Right renal pelvis (tissue), 4 donors: ENCODE measurements at places on chromosomes 2 and 18. TPM values are rescaled to one million over a fixed set of nuclear protein-coding genes. Genes with fewer than 3 reads are reported as not detected.

SH3BP4 gene
- 46.8 TPM for polyA plus RNA-seq

- no peak for DNase-seq
Observed at GRCh38 chr2:233418761-233419546, 64.7 kb downstream of the DGKD start.

SRBD1 gene
- polyA plus RNA-seq = 25.7 TPM

DNA sequence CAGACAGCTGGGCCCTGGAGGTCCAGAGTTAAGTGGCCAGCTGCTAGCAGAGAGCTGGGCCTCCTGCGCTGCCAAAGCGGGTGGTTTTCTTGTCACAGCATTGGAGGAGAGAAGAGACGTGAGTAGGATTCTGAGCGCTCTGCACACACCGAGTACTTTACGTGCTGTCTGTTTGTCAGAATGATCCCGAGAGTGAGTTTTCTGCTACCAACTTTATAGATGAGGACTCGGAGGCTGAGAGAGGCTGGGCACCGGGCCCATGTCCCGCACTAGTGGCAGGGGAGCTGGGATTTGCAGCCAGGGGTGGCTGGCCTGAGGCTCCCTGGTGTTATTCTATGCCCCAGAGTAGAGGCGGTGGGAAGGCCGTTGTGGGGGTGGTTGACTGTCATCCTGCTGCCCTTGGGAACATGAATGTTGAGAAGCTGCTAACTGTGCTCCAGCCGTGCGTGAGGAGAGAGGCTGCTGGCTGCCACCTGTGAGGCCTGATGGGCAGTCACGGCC, 36.3 kb upstream of the MBP start:
- no peak for DNase-seq

KLHL41 gene
- polyA plus RNA-seq = 1.2 TPM

DNA sequence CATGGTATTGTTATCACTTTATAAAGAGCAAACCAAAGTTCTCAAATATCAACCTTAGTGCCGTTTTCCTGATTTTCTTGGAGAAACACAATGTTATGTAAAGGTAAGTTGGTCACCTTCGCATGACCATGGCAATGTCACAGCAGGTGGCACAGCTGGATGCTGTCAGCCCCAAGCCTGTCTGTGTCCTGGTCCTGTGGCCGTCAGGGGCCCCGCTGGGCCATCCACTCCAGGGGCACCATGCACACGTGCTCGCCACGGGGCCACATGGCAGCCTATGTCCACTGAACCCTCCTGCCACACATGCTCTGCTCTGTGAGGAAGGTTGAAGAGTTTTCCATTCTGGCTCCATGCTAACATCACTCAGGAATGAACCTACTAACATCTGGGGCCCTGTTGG, 85.9 kb downstream of the EIPR1 start:
- no peak for DNase-seq

DNA sequence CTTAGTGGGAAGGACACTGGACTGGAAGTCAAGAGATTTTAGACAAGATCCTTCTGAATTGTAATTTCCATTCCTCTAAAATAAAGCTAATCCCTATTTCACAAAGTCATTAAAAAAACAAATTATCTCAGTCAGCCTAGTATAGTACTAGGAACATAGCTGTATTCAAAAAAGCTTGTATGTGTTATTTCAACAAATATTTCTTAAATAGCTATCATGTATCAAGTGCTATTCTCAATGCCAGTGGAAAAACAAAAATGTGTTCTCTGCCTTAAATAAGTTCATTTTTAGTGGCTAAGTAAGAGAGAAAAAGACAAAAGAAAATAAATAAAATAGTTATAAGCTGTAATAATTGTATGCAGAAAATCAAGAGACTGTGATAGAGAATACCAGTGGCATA, 541.8 kb upstream of the CDH2 start:
- DNase-seq = no peak

GRCh38 chr18:7382328-7383001, 151.6 kb downstream of the LRRC30 start:
- DNase-seq = no peak

RNF125 gene
- 2.4 TPM for polyA plus RNA-seq

DNA sequence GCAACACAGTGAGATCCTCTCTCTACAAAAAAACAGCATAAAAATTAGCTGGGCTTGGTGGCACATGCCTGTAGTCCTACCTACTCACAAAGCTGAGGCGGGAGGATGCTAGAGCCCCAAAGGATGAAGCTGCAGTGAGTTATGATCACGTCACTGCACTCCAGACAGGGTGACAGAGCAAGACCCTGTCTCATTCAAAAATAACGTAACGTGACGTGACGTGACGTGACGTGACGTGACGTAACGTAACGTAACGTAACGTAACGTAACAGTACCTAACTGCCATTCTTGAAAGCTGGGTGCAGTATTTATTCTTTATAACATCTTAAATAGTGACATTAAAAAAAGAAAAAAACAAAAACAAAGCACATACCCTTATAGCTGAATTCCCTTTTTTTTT, 51.7 kb downstream of the NOL10 start:
- no peak for DNase-seq

DNA sequence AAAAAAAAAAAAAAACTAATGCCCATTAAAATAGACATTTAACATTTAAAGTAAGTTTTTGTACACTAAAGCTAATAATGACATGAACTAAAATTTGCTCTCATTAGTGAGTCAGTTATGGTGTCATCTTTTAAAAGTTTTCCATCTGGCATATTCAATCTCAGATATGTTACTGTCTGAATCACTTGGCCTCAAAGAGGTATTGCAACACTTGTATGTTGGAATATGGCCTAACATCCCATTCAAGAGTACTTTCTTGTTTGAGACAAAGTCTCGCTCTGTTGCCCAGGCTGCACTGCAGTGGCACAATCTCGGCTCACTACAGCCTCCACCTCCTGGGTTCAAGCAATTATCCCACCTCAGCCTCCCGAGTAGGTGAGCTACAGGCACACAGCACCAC, 169.7 kb downstream of the TMEM163 start:
- no peak for DNase-seq

DNA sequence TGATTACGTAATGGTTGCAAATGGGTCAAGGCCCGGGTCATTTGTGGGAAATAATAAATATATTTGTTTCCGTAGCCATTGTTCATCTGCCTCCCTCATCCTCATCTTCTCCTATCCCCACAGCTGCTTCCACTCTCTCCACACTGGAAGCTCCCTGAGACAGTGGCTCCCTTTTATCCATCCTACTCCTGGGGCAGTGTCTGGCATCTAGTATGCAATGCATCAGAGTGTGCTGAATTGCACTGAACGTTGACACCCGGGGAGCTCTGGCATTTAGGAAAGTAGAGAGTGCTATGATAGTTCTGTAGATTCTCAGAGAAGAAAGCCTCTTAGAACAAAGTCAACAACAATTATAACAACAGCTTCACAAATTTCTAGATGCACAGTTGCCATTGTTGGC, 45.5 kb upstream of the NAB1 start:
- no peak for DNase-seq

- no peak for DNase-seq
Observed at GRCh38 chr2:53460937-53461336, 306.7 kb upstream of the CHAC2 start.

DNA sequence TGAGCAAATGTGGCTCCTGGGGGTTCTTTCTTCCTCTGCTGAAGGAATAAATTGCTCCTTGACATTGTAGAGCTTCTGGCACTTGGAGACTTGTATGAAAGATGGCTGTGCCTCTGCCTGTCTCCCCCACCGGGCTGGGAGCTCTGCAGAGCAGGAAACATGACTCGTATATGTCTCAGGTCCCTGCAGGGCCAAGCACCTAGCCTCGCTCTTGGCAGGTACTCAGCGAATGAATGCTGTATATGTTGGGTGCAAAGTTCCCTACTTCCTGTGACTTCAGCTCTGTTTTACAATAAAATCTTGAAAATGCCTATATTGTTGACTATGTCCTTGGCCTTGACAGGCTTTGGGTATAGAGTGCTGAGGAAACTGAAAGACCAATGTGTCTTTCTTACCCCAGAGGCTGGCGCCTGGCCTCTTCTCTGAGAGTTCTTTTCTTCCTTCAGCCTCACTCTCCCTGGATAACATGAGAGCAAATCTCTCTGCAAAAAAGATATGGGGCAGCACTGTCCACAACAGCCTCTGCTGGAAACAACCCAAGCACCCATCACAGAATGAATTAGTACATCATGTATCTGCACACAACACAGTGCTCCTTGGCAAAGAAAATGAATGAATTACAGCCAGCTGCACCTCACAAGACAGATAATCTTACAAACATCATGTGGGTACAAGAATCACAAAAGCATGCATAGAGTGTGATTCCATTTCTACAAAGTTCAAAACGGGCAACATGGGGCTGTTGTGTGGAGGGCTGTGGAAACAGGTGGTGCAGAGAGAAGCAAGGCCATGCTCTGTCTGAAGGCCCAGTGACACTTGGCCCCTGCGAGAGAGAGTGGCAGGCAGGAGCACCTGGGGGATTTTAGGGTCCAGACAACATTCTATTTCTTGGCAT, 6.6 kb downstream of the IL1RN start:
- DNase-seq = no peak

- DNase-seq = no peak
Observed at GRCh38 chr2:211204456-211204855, 648.1 kb downstream of the CPS1 start.
